Suprapubic skin (tissue), 4 donors: ENCODE measurements at places on chromosomes 12 and 14.
A peak's percentile ranks its signal among the peaks of the same experiment; 100 is the strongest.

DNA sequence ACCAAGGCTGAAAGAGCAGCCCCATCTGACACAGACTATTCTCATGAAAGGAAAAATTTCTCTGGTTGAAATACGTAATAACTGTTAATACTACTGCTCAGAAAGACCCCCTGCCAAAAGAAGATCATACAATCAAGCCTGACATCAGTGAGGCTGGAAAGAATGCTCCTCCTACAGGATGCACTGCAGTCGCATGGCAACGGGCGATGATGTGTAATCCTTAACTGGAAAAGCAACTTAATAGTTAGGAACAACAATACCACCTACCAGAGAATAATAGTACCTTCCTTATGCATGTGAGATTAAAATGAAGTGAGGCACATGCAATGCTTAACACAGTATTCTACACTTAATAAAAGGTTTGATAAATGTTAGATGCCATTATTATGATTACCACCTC lies 1.2 kb upstream of the GOLGA5 start:
- DNase-seq: no peak

- DNase-seq: no peak
These were observed 82.2 kb downstream of the PPP2R5C start for GRCh38 chr14:101843665-101844064.

- no peak for DNase-seq
These were observed 147.6 kb downstream of the KLHL28 start for GRCh38 chr14:44814196-44814595.

DNA sequence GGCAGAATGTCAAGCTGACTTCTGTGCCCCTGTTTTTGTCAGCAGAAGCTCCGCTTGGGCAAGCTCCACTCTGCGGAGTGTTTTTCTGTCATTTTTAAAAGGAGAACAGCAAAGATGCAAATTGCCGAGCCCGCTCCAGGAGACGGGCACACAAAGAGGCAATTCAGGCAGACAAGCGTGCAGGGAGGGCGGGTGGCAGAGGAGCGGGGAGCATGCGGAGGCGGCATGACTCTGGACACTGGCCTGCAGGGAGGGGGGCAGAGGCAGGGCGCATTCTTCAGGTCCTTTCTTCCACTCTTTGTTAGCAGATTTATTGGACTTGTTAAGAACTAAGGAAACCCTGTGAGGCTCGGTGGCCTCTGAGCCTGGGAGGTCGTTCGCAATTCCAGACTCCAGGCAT lies 187.3 kb upstream of the RMST start:
- no peak for DNase-seq

DNA sequence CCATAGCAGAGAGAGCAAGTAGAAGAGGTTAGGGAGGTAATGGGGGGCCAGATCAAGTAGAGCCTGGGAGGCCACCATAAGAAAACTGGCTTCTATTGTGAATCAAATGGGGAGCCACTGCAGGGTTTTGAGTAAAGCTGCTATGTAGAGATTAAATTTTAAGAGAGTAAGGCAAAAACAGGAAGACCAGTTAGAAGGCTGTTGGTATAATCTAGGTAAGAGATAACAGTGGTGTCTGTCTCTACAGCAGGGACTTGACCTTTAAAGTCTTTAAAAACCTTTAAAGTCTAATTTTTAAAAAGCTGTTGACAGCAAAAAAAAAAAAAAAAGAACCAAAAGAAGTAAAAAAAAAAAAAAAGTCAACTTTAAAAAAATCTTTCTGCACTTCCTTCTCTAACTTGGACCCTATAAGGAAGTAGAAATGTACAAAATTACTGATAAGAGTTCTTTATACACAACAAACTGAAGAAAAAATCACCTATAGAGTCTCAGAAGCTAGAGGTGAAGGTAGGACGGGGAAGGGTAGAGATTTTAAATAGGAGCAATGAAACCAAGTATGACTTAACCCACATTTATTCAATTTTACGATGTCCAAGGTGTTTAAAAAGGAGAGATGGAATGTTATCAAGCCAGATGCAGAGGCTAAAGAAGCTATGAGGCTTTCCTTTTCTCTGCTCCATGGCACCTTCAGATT lies 26.1 kb downstream of the SGPP1 start:
- no peak for DNase-seq

GRCh38 chr14:101395779-101396178 lies 165.5 kb upstream of the DIO3 start:
- no peak for DNase-seq

DNA sequence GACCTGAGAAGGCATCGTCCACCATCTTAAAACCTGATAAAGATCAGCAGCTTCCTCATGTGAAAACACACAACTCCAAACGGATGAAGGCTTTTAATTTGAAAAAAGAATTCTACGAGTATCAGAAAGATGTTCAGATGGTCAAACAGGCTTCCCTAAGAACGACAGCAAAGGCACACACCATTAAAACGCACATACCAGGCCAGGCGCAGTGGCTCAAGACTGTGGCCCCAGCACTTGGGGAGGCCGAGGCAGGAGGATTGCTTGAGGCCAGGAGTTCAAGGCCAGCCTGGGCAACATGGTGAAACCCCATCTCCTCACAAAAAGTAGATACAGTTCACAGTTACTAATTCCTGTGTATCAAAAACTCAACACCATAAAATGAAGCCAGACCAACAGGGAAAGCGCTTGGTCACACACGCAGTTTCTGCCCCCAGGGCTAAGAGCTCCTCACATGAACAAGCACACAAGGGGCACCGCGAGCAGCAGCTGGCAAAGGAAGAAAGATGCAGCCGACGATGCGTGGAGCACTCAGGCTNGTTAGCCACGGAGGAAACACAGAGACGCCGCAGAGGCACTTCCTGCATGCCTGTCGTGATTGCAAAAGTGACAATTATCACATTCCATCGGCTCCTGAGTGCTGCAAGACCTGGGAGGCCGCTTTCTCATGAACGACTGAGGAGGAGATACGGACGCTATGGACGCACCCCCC lies 78.0 kb downstream of the NOC4L start:
- DNase-seq: no peak

DNA sequence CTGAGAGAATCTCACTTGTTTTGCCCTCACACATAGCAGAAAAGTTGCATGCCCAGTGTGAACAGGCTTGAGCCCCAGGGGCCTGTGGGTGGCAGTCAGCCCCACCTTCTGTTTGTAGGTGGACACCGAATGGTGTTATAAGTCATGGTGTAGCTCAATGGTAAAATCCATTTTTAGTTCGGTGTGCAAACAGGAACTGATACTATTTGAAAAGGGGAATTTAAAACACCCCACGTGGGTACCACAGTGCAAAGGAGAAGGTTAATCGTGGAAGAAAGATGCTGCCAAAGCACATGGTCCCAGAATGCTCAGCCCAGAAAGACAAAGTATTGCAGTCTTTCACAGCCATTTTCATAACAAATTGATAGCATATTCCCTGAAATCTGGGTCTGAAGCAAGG lies 71.8 kb upstream of the GZMB start:
- DNase-seq: no peak

DNA sequence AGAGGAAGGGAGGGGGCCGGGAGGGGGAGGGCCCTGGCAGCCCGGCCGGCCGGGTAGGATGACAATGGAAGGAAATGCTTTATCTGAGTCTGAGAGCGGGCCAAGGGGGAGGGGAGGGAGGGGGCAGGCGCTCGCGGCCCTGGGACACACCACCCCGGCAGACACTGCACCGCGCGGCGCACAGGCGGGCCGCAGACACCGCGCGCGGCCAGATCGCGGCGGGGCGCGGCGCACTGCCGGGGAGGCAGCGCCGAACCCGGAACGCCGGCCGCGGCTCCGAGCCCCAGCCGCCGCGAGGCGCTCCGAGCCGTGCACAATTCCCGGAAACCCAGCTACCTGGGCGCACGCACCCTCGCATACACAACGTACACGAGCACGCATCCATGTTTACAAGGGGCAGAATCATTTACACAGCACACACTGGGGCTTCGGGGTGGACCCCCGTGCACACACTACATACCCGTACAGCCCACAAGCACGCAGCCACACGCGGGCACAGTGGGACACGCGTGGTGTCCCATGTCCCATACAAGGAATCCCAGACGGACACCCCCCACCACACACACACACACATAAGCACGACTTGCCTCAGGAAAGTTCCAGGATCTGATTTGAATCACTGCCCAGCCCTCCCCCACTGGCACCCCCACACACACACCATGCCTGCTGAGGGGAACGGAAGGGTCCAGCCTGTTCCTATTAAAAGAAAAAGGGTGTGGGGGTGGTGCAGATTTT lies at the start of gene HDAC7:
Gene HDAC7, minus strand, starts transcription at position 8 of the 735 bp plus-strand sequence. CDS start 118 bp downstream, outside the sequence.
- peak; percentile 95 for DNase-seq

GRCh38 chr12:108731866-108732461 lies 646 bp upstream of the CORO1C start:
- DNase-seq: peak; percentile 100

DNA sequence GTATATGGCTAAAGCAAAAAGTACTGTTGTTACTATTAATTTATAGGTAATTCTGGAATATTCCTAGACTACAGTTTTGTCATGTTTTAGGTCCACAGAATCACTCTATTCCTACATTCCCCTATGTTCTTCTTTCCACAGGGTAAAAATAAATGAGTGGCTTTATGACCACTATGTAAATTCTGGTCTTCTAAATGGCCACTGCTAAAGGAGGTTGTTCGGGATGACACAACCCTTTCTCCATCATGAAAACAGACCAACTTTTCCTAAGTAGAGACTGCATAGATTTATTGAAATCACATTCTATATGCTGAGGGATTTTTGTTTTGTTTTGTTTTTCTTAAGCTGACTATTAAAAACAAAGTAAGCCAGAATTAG lies 88.0 kb downstream of the SYT1 start:
- no peak for DNase-seq

GRCh38 chr12:28227251-28227650 lies 37.0 kb downstream of the CCDC91 start:
- DNase-seq: no peak

GRCh38 chr14:102652194-102652593 lies 59.7 kb downstream of the RCOR1 start:
- DNase-seq: no peak

GRCh38 chr12:2548081-2548480 lies 246.7 kb upstream of the FKBP4 start:
- no peak for DNase-seq

DNA sequence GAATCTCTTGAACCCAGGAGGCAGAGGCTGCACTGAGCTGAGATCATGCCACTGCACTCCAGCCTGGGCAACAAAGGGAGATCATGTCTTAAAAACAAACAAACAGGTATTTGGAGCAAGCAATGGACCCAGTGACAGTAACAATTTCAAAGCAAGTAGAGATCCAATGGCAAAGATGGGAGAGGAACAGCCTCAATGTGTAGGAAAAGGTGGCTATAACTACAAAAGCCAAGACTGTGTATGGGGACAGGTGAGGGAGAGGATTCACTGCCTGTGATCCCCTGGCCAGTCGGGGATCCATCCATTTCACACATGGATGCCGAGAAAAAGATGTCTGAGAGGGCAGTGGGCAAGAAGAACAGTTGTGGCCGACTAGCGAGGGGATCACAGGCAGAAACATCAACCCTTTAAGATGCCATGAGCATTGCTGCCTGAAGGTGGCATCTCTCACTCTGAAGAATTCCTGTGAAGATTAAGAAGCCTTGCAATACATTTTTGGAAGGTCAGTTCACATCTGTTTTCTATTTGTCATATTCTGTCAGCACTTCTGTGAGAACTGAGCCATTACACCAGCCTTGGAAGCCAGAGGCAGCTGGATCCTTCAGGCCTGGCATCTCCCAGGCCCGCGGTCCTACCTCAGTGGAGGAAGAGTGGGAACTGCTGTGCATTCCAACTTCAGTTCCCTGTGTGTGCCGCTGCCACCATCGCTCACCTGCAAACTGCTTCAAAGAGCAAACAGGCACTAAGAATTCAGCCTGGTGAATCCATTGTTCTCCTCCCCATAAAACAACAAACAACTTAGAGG lies 54.5 kb upstream of the FRS2 start:
- DNase-seq: no peak

- no peak for DNase-seq
These were observed 324 bp downstream of the CALCOCO1 start for GRCh38 chr12:53726946-53727309.

GRCh38 chr12:43148691-43149090 lies 403.3 kb downstream of the ADAMTS20 start:
- no peak for DNase-seq

GRCh38 chr14:31286456-31287293 lies 79.1 kb upstream of the HECTD1 start:
- no peak for DNase-seq

DNA sequence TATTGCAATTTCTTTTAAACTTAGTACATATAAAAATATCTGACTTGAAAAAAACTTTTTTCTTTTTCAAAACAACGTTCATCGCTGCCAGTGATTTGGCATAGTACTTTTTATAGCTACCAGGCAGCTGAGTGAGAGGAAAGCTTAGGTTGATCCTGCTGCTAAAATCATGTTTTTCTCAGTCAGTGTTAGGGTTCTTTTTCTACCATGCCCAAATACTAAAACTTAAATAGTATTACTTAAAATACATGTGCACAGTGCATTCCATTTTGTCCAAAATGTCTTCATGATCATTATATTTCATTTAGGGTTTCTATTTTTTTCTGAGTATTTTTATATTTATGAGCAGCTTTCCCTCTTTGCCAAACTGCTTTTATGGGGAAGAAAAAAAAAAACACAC lies 123.8 kb downstream of the PDZRN4 start:
- DNase-seq: no peak

DNA sequence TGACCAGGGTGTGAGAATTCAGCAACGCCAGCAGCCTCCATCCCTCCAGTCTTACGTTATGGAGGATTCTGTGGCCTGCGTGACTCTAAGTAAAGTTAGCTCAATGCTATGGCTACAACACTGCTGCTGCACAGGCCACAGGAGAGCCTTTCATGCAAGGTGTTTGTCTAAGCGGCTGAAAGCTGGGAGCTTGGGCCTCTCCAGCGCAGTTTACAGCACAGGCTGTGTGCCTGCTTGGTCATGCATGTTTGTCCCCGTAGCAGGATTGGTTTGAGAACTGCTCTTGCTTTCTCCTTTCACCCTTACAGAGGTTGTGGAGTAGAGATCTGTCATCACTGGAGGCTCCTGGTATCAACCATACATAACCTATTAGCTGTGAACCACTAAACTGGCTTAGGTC lies 113.1 kb upstream of the TMCC3 start:
- DNase-seq: no peak

- DNase-seq: no peak
These were observed 35.2 kb downstream of the UBE3B start for GRCh38 chr12:109512608-109513007.

DNA sequence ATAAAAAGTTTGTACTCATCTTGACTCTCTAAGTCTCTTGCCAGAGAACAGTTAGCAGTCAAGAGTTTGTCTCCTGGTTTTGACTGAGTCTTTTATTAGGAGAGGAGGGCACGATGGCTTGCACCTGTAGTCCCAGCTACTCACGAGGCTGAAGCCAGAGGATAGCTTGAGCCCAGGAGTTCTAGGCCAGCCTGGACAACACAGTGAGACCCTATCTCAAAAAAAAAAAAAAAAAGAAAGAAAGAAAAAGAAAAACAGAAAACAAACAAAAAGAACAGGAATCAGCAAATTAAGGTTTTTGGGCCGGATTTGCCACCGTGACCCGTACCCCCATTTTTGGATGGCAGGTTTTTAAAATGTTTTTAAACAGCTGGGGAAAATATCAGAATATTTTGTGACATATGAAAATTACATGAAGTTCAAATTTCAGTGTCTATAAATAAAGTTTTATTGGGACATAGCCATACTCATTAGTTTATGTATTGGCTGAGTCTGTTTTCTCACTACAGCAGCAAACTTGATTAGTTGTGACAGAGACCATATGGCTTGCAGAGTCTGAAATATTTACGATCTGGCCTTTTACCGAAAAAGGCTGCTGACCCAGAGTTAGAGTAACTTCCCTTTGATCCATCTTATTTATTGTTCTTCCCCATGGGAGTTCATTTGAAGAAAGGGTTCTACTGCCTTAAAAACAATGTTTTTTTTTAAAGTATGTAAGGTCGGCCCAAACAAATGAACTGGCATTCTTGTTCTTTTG lies 31.2 kb downstream of the VEZT start:
- DNase-seq: no peak

GRCh38 chr12:39443929-39444209 lies 949 bp upstream of the KIF21A start:
- DNase-seq: no peak
